Cardiac muscle cell (in vitro differentiated cells and primary cell): ENCODE measurements at places on chromosomes 4 and X. TPM values are rescaled to one million over a fixed set of nuclear protein-coding genes. Genes with fewer than 3 reads are reported as not detected.
A peak's percentile ranks its signal among the peaks of the same experiment; 100 is the strongest.

- DNase-seq: peak; percentile 30
Measured at GRCh38 chr4:108637856-108638255, 12.5 kb upstream of the OSTC start.

GRCh38 chr4:40144716-40145115 lies 52.1 kb upstream of the RHOH start:
- no peak for DNase-seq

- peak; percentile 73 for DNase-seq
Measured at GRCh38 chrX:103831803-103832544, at the start of gene RAB9B. TSS of gene RAB9B (minus strand) at chrX:103832257. CDS start at chrX:103825784, 6,473 bp downstream.

GRCh38 chrX:63652086-63652765 lies 132.8 kb downstream of the ARHGEF9 start:
- no peak for DNase-seq

GRCh38 chr4:76950956-76951671 lies 1.6 kb downstream of the SEPTIN11 start:
- peak; percentile 52 for DNase-seq

DNA sequence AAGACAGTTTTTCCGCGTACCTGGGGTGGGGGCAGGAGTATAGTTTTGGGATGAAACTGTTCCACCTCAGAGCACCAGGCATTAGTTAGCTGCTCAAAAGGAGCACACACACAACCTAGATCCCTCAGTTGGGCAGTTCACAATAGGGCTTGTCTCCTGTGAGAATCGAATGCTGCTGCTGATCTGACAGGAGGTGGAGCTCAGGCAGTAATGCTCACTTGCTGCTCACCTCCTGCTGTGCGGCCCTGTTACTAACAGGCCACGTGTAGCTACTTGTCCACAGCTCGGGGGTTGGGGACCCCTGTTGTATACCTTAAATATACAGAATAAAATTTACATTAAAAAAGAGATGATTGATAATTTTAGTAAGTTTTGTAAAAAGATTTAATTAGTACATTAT lies 191.5 kb downstream of the SLC7A11 start:
- no peak for DNase-seq

DNA sequence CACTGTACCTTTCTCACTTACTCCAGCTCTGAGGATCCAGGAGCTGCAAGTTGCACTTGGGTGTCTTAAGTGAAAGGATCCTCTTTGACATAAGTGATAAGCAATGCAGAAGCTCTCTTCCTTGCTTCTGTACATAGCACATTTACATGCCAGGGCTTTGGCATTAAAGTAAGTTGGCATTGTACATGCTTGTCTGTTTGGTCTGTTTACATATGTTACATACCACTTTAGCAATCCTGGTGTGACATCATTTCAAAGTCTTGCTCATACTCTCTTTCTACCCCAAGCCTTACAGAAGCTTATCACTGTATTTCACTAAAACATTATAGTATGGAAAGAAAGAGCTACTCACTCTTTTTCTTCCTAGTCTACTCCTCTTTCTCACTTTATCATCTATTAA lies 2548.3 kb downstream of the ARAP2 start:
- peak; percentile 61 for DNase-seq

GRCh38 chr4:99447079-99447478 lies 11.9 kb upstream of the ADH7 start:
- DNase-seq: peak; percentile 75

- no peak for DNase-seq
Measured at GRCh38 chrX:23656091-23656490, 11.2 kb upstream of the PRDX4 start.

DNA sequence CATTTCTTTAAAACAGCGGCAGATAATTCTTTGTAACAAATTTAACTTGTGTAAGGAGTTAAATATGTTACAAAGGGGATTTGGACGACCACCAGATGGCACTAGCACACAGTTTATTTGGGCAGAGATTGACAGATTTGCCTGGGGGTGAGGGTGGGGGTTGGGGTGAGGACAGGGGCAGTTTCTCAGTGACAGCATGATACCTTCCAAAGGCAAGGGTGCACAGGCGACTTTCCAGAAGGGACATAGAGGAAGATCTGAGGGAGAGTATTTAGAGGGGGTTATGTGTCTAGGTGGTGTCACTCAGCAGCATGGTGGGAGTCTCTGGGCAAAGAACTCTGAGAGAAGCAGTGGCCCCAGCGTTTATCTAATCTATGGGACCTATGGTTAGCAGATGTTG lies 9.6 kb upstream of the TMA16 start:
- DNase-seq: peak; percentile 72

GRCh38 chrX:70062961-70063550 lies 799 bp downstream of the OTUD6A start:
- DNase-seq: no peak

DNA sequence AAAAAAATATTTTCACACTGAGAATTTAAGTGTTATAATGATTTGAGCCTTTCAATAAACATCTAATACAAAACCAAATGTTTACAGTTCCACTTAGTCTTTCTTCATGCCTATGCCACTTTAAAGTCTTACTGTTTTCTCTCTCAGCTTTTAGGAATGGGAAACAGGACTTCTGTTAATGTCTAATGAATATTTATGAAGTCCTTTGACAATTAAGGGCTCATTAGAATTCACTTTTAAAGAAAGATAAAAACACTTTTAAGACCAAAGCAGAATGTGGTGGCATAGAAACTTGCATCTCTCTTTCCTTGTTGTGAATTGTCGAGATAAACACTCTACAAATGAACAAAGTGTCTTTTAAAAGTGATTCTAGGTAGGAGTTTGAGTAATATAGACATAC lies 315.9 kb downstream of the BMPR1B start:
- no peak for DNase-seq

- DNase-seq: no peak
Measured at GRCh38 chr4:52343595-52343994, 292.5 kb downstream of the SPATA18 start.

- DNase-seq: no peak
Measured at GRCh38 chrX:68049466-68049865, 383.8 kb downstream of the OPHN1 start.

GRCh38 chrX:13906093-13906492 lies 89.2 kb upstream of the GPM6B start:
- peak; percentile 67 for DNase-seq

- no peak for DNase-seq
Measured at GRCh38 chrX:42837101-42837726, 59.3 kb upstream of the PPP1R2C start.

GRCh38 chr4:41281038-41281634 lies 24.4 kb downstream of the UCHL1 start:
- DNase-seq: peak; percentile 86

DNA sequence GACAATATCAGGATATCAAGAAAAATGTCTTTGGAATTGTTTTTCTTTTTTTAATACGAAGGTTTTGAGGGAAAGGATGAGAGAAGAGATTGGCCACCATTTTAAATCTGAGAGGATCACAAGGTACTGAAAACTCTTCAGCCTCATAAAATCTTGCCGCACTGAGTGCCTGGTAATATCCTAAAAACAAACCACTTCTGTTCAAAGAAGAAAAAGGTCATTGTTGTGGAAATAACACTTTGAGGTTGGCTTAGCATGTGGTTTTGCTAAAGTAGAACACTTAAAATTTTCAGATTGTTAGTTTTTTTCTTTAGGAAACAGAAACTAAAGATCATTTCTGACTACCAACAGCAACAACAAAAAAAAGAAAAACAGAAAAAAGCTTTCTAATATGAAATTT lies 1.0 kb upstream of the CLDN22 start:
- DNase-seq: no peak

GRCh38 chr4:6233929-6234328 lies 33.6 kb upstream of the JAKMIP1 start:
- DNase-seq: no peak

DNA sequence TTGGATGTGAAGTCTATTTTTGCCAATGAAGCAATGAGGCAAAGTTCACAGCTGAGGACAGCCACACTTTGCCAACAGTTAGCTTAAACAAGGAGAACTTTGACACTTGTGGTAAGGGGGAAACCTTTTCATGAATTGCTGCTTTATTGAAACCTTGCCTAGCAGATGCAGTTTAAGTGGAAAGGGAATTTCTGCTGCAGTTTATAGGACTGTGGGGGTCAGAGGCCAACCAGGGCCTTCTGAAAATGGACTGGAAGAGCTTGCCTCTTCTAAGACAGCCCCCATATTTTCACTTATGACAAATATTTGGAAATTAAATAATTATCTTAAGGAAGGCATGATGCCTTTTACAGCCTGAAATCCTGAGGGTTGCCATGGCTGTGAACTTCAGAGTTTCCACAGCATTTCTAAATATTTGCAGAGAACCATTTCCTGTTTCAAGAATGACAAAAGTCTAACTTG lies 550.3 kb downstream of the RAB28 start:
- no peak for DNase-seq

- no peak for DNase-seq
Measured at GRCh38 chr4:13089659-13089998, 394.5 kb downstream of the RAB28 start.

DNA sequence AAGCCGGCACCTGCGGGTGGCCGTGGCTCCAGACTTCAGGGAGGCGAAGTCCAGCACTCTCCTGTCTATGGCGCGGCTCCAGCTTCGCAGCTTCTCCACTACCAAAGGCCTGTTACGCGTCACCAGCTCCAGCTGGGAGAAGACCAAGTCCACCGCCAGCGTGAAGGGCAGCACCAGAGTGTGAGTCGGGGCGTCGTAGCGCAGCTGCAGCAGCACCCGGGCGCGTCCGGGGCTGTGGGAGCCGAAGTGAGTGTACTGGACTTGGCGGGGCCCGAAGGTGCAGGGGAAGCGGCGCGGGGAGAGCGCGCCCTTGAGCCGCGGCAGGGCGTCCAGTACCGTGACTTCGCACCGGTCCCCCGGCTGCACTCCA lies 444 bp downstream of the FREM3 start:
- peak; percentile 25 for DNase-seq

AFM gene
- not detected in 2 replicates for total RNA-seq

CABS1 gene
- total RNA-seq: not detected in 2 replicates

IGBP1 gene
- total RNA-seq: 49.3 and 78.5 TPM in 2 replicates

CLIC2 gene
- 0.06 TPM in 1 of 2 replicates, not detected in the other for total RNA-seq

MAGEA1 gene
- not detected in 2 replicates for total RNA-seq

ADRA2C gene
- total RNA-seq: 8.5 and 11.4 TPM in 2 replicates

FAM184B gene
- not detected in 2 replicates for total RNA-seq

CT45A8 gene
- not detected in 2 replicates for total RNA-seq

NSUN7 gene
- 5.5 and 9.9 TPM in 2 replicates for total RNA-seq
